ENCODE measurements at places on chromosomes 11 and 22.
A peak's percentile ranks its signal among the peaks of the same experiment; 100 is the strongest.

- peak; percentile 53 for DNase-seq
These were observed 160.5 kb upstream of the GRK3 start for GRCh38 chr22:25403811-25404471.

- DNase-seq: no peak
These were observed 11.8 kb downstream of the OR2AT4 start for GRCh38 chr11:75084883-75085282.

DNA sequence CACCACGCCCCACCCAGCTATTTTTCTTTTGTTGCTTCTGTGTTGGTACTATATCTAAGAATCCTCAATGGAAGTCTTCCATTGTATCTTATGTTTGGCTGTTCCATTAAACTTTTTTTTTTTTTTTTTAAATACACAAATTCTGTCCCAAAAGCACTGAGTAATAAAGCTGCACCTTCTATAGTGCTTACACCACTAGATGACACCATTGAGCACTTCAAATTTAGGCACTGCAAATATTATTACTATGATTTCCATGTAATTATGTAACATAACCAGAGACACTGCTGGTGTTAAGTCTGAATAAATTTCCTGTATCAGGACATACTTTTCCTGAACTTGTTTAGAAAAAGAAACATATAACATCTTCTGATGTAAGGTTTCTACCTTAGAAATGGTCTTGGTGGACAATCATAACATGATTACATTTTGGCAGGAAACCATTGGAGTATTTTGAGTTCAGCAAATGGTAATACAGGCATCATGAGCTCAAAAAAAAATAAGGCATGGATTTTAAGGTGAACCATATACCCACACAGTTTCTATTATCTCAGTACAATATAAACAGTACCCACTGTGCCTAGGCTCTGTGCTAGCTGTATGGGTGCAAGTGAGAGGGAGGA lies 110.5 kb downstream of the ATG16L2 start:
- DNase-seq: no peak

DNA sequence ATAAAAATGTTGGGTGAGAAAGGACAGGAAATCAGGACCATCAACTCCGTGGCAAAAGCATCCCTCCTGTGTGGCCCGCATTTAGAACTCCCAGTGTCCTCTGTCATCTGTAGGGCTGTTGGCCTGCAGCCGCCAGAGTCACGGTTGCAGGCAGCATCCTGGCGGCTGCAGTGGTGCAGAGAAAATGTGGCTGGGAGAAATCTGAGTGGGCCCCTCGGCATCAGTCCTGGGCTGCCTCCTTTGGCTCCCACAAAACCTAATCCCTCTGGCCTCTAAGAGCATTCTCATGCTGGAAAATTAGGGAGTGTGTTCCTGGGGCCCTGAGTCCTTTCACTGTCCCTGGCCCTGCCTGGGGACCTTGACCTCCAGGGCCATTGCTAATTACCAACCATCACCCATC lies 121.9 kb downstream of the WT1 start:
- DNase-seq: no peak

GRCh38 chr11:59849129-59849528 lies 3.8 kb upstream of the CBLIF start:
- no peak for DNase-seq

DNA sequence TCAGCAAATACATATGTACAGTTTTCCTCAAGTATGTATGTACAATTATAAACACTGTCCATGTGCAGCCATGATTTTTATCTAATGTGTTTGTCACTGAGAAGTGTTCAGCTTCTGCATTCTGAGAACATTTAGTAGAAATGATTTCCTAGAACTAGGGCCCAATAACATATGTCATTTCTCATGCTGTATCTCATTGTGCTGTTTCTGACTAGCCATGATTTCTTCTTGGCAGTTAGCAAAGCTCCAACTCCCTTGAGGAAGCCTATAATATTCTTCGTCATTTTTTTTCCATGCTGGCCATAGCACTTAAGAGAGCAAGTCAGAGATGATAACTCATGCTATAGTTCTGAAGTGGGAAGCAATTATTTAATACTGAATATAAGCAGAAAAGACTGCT lies 187.8 kb downstream of the DDX10 start:
- no peak for DNase-seq
